ENCODE measurements at places on chromosomes 2 and 18. TPM values are rescaled to one million over a fixed set of nuclear protein-coding genes. Genes with fewer than 3 reads are reported as not detected.

- no peak overlapping the region for H3K4me3 ChIP-seq
- H3K36me3 ChIP-seq: no peaks in the 10 kb centered on the region
- H3K4me1 ChIP-seq: peaks cover 23% of the 10 kb centered on the region
- no peaks in the 10 kb centered on the region for H3K27me3 ChIP-seq
Observed at GRCh38 chr2:88601286-88601685, 26.0 kb downstream of the EIF2AK3 start.

- H3K27me3 ChIP-seq: no peaks in the 10 kb centered on the region
- DNase-seq: no peak
- no peak overlapping the region for H3K4me3 ChIP-seq
- H3K36me3 ChIP-seq: peaks cover 15% of the 10 kb centered on the region
Observed at GRCh38 chr2:235710933-235711332, 217.1 kb downstream of the AGAP1 start.

GRCh38 chr2:170523506-170523905 lies 191.6 kb upstream of the SP5 start:
- peaks cover 14% of the 10 kb centered on the region for H3K4me1 ChIP-seq
- no peak for DNase-seq
- no peak overlapping the region for H3K27ac ChIP-seq
- H3K4me3 ChIP-seq: no peak overlapping the region
- no peaks in the 10 kb centered on the region for H3K36me3 ChIP-seq
- no peaks in the 10 kb centered on the region for H3K27me3 ChIP-seq

DNA sequence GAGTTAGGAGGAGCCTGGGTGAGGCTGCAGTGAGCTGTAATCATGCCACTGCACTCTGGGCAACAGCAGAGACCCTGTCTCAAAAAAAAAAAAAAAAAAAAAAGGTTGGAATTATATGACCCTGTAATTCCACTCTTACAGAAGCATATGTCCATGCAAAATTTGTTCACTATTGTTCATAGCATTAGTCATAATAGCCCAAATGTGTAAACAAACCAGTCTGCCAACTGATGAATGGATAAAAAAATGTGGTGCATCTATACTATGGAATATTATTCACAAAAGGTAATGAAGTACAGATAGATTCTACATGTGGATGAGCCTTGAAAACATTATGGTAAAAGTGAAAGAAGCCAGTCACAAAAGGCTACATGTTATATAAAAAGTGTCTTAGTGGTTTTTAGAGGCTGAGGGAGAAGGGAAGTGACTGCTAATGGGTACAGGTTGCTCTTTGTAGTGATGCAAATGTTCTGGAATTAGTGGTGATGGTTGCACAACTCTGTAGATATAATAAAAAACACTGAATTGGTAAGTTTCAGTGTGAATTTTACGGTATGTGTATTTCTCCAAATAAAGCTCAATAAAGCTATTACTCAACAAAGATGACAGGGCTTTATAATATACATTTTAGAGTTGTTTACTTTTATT lies 9.4 kb downstream of the COA5 start:
- peak; percentile 79 for DNase-seq
- H3K36me3 ChIP-seq: peaks cover 25% of the 10 kb centered on the region
- no peaks in the 10 kb centered on the region for H3K27me3 ChIP-seq
- no peak overlapping the region for H3K4me3 ChIP-seq

DNA sequence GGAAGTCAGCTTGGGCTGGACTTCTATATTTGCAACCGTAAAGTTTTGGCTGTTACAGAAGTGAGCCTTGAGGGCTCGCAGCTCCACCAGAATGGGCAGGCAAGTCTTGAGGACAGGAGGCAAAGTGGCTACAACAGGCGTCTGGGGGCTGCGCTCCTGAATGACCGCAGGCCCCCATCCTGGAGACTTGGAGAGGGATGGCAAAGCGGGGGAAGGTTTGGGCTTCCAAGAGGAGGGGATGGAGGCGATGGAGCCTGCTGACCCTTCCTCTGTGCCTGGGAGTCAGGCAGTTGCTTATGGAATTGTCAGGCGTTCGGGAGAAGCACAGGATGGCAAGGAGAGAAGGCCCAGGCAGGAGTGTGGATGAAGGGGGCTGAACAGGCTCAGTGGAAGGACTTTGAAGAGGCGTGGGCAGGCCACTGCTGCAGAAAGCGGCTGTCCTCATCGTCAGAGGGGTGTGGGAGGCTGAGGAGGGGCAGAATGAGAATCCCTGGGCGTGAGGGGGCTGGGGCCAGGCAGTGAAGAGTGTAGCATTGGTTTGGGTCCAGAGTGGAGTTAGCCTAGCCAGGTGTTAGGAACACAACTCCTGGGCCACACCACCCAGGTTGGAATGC lies 72.3 kb downstream of the INHBB start:
- no peak for DNase-seq
- peaks cover 4% of the 10 kb centered on the region for H3K27me3 ChIP-seq
- H3K4me3 ChIP-seq: no peak overlapping the region

GRCh38 chr18:24060644-24061043 lies 46.1 kb downstream of the TTC39C start:
- H3K27ac ChIP-seq: no peak overlapping the region
- H3K27me3 ChIP-seq: no peaks in the 10 kb centered on the region
- DNase-seq: no peak
- H3K36me3 ChIP-seq: no peaks in the 10 kb centered on the region

GRCh38 chr2:68387408-68388350 lies 22.6 kb downstream of the PLEK start:
- H3K4me1 ChIP-seq: no peaks in the 10 kb centered on the region
- DNase-seq: no peak
- H3K4me3 ChIP-seq: no peak overlapping the region

DNA sequence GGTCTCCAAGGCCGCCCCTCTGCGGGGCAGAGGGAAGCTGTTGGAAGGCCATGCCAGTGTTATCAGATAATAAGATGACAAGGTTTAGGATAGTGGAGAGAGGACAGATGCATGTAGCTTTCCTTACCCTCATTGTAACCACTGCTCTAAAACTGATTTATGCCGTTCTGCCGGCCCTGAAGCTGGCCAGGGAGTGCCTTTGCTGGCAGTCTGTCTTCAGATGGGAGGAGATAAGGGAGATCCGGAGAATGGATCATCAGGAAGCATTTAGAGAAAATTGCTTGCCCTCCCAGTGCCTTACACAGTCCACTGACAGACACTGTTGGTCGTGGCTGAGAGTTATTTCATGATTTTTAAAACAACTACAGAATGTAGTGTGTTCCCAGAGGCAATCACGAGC lies 35.4 kb upstream of the MYO3B start:
- H3K4me1 ChIP-seq: peaks cover 11% of the 10 kb centered on the region
- H3K36me3 ChIP-seq: no peaks in the 10 kb centered on the region
- no peaks in the 10 kb centered on the region for H3K27me3 ChIP-seq
- no peak overlapping the region for H3K27ac ChIP-seq

GRCh38 chr2:188984065-188984491 lies 9.9 kb downstream of the COL3A1 start:
- H3K4me1 ChIP-seq: no peaks in the 10 kb centered on the region
- H3K27me3 ChIP-seq: no peaks in the 10 kb centered on the region
- DNase-seq: no peak
- no peak overlapping the region for H3K4me3 ChIP-seq
- H3K36me3 ChIP-seq: no peaks in the 10 kb centered on the region

- peaks cover 61% of the 10 kb centered on the region for H3K27me3 ChIP-seq
- no peaks in the 10 kb centered on the region for H3K4me1 ChIP-seq
- H3K36me3 ChIP-seq: no peaks in the 10 kb centered on the region
- H3K4me3 ChIP-seq: no peak overlapping the region
- H3K27ac ChIP-seq: no peak overlapping the region
Observed at GRCh38 chr18:13219593-13220159, 1.1 kb downstream of the LDLRAD4 start.

- H3K27me3 ChIP-seq: no peaks in the 10 kb centered on the region
- H3K27ac ChIP-seq: no peak overlapping the region
- no peaks in the 10 kb centered on the region for H3K36me3 ChIP-seq
- H3K4me3 ChIP-seq: no peak overlapping the region
Observed at GRCh38 chr2:207256476-207257207, 90.9 kb upstream of the KLF7 start.

GRCh38 chr2:28326881-28327505 lies 65.7 kb upstream of the FOSL2 start:
- peak; percentile 44 for DNase-seq
- H3K4me1 ChIP-seq: peaks cover 41% of the 10 kb centered on the region
- no peak overlapping the region for H3K4me3 ChIP-seq

- H3K36me3 ChIP-seq: no peaks in the 10 kb centered on the region
- H3K27ac ChIP-seq: no peak overlapping the region
- H3K4me3 ChIP-seq: no peak overlapping the region
- no peaks in the 10 kb centered on the region for H3K27me3 ChIP-seq
Observed at GRCh38 chr2:96914332-96914731, 44.5 kb upstream of the SEMA4C start.

The TPO gene
- total RNA-seq: not detected

The GBX2 gene
- not detected for total RNA-seq

The CIB4 gene
- total RNA-seq: not detected

The SDC1 gene
- 128 TPM for total RNA-seq

The UCN gene
- total RNA-seq: 2.8 TPM

The LBX2 gene
- 0.76 TPM for total RNA-seq

The ACADL gene
- 0.24 TPM for total RNA-seq

The RNU2-63P gene
- total RNA-seq: 3.9 TPM
